ENCODE measurements at places on chromosomes 13 and 19.

GRCh38 chr13:36031490-36031889 lies 99.7 kb downstream of the DCLK1 start:
- no peak for DNase-seq

DNA sequence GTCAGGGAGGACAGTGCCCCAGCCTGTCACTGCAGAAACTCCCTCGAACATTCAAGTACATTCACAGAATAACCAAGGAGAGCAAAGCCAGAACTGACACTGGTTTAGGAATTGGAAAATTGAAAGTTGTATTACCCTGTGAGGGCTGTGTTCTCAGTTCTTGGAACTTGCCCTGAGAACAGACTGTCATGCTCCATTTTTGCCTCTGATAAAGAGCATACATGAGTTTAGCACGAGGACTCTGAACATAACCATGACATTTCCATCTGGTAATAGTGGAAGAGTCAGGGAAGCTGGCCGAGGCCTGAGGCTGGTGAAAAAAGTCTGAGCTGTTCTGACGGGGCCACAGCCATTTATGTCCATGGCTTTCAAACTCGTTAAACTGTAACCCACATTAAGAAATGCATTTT lies 15.2 kb upstream of the SLC25A30 start:
- no peak for DNase-seq

GRCh38 chr13:53342623-53343360 lies 314.2 kb downstream of the OLFM4 start:
- no peak for DNase-seq

- no peak for DNase-seq
Observed at GRCh38 chr19:32363632-32364031, 18.2 kb downstream of the ZNF507 start.

- DNase-seq, result no peak
Observed at GRCh38 chr13:99962242-99962641, 9.3 kb downstream of the ZIC5 start.

DNA sequence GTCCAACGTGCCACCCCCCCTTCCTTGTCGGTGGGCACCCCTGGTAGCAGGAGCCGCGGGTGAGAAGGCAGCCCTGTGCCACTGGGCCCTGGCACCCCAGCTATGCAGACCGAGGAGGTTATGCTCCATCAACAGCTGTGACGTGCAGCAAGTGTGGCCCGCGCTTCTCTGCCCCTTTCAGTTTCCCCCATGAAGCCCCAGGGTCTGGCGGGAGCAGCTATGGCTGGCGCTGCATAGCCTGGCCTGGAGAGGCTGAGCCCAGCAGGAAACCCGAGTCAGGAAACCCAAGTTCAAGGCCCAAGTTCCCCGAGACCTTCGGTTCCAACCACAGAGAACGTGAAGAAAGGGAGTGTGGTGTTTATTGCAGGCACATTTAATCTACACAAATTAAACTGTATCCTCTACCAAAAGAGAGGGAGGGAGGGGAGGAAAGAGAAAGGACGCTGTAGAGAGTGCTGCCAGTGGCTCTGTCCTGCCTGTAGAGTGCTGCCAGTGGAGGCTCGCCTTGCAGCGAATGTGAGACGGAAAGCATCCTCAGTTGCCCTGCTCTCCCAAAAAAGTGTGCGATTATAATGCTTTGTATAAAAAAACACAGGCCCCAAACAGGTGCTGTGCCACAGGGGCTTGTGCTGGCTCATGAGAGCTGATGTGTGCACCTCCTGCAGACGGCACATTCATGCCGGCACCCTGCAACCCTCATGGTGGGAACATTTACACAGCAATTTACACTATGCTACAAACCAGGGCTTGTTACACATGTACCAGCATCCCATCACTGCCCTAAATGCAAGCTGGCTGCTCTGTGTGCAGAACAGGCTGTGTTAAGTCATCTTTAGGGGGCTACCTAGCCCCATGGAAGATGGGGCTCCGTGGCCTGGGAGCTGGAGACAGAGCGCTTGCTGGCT lies 16.3 kb downstream of the POP4 start:
- DNase-seq, result no peak

- no peak for DNase-seq
Observed at GRCh38 chr13:38933786-38934185, 56.8 kb downstream of the STOML3 start.

DNA sequence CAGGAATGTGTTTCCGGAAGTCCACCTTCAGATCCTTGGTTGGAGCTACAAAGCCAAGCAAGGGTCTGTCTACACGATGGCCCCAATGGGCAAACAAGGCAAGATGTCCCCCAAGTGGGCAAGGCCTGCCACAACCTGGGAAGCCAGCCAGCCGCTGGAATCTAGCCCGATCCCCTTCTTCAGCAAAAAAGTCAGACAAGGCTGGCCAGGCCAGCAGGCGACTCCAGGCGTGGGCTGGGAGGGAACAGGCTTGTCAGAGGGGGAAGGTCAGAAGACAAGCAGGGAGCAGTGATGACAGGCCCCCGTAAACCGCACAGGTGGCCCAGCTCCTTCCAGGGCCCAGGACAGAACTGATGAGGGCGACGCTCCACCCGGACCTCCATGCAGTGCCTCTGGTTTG lies 69.7 kb upstream of the WASF3 start:
- no peak for DNase-seq

- DNase-seq, result no peak
Observed at GRCh38 chr13:44540761-44541434, 35.2 kb downstream of the TSC22D1 start.

GRCh38 chr19:17005000-17005399 lies 21.6 kb downstream of the CPAMD8 start:
- DNase-seq, result no peak

DNA sequence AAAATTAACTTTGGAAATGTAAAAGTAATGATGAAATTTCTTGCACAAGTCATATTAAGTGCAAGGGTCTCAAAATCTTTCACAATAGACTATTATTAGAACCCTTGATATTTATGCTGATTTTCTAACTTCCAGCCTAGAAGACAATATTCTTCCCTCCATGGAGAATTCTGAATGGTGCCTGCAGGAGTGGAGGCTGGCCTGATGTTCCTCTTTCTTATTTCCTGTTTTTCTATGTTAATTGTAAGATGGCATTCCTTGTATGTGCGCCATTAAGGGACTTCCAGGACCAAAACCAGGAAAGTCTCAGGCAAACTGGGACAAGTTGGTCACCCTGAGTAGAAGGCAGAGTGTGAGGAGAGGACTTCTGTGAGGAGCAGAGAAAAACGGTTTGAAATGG lies 294.9 kb downstream of the DLEU7 start:
- DNase-seq, result no peak

- DNase-seq, result no peak
Observed at GRCh38 chr13:112814905-112815585, 125.2 kb downstream of the ATP11A start.

- DNase-seq, result no peak
Observed at GRCh38 chr13:112895521-112896465, 73.2 kb upstream of the MCF2L start.

DNA sequence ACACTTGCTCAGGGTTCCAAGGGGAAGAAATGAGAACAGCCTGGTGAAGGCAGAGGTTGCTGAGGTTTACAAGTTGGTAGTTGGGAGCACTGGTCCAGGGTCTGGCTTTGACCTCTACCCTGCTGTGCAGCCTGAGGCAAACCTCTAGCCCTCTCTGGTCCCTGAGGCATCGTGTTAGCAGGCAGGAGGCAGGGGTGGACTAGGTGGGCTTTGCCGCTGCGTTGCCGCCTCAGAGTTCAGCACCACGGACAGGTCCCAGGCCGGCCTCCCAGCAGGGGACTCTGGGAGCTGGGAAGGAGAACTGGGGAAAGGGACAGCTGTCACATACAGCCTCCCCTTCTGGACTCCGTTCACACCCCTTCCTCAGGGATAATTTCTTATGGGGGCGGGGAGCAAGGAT lies 3.1 kb downstream of the NCAN start:
- DNase-seq, result no peak

GRCh38 chr13:49711218-49711863 lies 20.1 kb upstream of the EBPL start:
- DNase-seq, result no peak

DNA sequence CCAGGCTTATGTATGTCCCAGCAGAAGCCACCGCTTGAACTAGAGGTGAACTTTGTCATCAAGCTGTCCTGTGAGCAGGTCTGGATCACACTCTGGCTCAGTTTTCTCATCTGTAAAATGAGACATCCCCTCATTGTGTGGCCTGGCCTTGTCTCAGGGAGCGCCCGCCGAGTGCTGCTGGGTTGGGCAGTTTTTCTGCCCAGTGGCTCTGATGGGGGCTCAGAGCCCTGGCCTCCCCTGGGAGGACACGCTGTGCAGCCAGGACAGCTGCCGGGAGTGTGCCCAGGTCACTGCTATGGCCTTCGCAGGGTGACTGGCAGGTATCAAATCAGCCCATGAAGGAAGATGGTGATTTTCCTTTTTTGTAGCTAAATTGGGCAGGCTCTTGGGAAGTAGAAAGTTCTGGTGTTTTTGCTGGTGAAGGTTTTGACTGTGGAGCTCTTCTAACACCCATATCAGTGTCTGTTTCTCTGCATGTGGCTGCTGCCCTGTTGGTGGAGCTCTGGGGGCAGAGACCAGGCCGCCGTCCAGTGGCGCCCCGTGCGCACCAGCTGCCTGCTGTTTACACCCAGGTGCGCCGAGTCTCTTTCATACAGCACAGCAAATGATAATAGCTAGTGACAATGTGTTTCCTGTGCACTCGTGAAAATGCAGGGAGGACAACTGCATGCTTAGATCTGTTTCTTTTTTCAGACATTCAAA lies 40.8 kb downstream of the SLC7A9 start:
- no peak for DNase-seq

DNA sequence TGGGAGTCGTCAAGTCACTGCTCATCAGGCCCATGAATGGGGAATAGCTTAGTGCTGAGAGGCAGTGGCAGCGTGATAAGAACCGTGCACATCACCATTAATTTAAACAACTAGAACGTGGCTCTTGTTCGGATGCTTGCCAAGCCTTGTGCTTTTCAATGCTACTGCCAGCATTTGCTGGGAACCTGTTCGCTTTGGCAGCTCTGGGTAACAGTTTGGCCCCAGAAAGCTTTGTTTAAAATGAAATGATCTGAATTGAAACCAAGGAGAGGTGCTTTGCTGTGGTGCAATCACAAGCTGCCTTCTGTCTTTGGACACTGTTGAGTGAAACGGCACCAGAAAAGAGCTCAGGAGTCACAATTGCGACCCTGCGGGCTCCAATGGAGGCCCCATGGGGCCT lies 53.5 kb upstream of the OLFM4 start:
- no peak for DNase-seq

GRCh38 chr19:44590245-44591059 lies 22.9 kb upstream of the IGSF23 start:
- no peak for DNase-seq

GRCh38 chr19:36514012-36514612 lies 14.0 kb downstream of the ZNF260 start:
- no peak for DNase-seq

DNA sequence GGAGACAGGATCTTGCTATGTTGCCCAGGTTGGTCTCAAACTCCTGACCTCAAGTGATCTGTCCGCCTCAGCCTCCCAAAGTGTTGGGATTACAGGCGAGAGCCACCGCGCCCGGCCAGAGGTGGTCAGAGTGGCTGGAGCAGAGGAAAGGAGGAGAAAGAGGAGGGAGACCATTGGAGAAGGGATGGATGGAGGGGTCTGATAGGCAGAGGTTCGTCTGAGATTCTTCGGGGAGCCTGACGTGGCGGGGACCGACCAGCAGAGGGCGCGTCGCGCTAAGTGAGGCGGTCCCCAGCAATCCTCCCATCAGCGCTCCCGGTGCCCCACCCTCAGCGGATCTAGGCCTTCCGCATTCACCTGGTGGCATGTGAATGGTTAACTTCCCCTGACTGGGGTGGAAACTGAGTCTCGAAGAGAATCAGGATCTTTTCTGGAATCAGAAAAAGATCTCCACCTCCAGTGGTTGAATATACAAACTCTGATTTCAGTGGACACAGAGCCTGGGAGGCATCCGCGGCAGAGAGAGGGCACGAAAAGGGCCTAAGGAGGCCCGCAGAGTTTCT lies 8.8 kb downstream of the GTPBP3 start:
- DNase-seq, result peak; percentile 14

GRCh38 chr19:9709305-9709704 lies 34.4 kb upstream of the ZNF562 start:
- no peak for DNase-seq

DNA sequence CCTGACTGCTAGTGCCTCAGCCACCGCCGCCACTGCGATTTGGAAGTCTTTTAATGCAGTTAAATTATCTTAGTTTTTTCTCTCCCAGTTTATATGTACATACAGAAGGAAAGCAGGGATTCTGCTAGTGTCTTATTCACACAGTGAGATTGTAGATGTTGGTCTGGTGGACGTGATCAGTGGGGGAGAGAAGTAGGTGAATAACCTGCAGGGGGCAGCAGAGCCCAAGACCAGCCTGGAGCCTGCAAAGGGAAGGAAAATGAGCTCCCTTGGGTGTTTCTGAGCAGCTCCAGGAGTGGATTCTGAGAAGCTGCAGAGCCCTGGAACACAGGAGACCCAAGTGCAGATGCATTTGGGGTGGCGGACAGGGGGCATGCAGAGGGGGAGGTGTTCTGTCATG lies 26.3 kb downstream of the ZNF844 start:
- peak; percentile 11 for DNase-seq

DNA sequence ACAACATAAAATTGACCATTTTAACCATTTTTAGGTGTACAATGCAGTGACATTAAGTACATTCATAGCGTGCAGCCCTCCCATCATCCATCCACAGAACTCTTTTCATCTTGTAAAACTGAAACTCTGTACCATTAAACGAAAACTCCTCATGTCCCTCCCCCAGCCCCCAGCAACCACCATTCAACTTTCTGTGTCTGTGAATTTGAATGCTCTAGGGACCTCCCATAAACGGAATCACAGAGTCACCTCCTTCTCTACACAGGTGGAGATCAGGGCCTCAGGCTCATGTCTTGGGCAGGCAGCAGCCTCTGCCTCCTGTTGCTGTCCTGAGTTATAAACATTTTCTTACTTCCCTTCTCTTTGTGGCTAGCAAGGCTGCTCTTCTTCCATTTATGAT lies 7.3 kb upstream of the CCNE1 start:
- DNase-seq, result no peak
